Stimulated activated CD4-positive, alpha-beta T cell treated with anti-CD3 and anti-CD28 coated beads, Interleukin-4, amount 100 ng/mL, for 1 hour (primary cell): ENCODE measurements at places on chromosomes 5 and 9.
A peak's percentile ranks its signal among the peaks of the same experiment; 100 is the strongest.

DNA sequence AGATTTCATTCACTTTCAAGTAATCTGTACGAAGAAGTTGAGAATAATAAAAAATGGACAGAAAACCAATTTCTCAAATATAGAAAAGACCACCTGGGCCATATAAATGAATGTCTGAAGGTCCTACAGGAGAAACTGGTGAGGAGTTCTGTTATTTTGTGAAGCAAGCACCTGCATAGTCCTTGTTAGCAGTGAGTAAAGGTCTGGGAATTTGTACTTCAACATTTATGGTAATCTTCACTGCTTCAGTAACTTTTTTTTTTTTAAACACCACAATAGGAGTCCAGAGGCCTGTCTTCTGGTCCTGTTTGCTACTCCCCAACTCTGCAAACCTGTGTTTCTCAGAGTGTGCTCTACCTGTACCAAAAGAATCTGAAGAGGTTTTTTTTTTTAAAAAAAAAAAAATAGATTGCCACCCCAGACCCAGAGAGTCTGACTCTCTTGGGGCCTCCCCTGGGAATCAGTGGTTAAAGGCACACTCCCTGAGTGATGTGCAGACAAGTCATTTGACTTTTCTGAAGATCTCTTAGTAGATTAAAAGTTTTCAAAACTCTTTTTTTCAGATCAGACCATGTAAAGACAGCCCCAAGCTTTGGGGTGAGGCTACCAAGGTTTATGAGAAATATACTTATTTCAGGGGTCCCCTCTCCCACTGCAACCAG is 55.5 kb downstream of the FAM81B start:
- no peak for DNase-seq

DNA sequence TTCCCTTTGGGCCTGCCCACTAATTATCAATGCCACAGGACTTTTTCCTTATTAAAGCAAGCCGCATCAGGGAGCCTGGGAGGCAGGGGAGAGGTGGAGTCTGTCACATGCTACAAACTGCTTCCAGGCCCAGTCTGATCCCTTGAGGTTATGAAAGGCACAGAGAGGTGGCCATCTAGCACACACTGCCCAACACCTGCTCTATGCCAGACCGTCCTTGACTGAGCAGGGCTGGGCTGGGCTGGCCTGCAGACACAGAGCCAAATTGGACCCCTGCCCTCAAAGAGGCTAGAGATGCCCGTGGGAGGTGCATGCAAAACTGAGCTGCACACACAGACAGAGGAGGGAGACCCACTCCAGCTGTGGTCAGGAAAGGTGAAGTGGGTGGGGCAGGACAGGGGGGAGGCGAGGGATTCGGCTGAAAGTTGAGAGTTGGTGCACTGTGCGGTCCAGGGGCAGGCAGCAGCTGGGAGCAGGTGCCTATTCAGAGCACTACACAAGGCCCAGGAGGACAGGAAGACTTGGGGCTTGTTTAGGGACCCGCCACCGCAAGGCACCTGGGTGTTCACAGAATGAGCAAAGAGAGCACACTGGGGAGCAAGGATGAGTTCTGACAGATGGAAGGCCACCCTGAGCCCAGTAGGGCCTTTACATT is 36.4 kb upstream of the TCF7 start:
- DNase-seq = peak; percentile 23

GRCh38 chr9:90991953-90992352 is 190.3 kb downstream of the SYK start:
- no peak for DNase-seq

- no peak for DNase-seq
Measured at GRCh38 chr9:135277219-135278201, 190.0 kb downstream of the OLFM1 start.

DNA sequence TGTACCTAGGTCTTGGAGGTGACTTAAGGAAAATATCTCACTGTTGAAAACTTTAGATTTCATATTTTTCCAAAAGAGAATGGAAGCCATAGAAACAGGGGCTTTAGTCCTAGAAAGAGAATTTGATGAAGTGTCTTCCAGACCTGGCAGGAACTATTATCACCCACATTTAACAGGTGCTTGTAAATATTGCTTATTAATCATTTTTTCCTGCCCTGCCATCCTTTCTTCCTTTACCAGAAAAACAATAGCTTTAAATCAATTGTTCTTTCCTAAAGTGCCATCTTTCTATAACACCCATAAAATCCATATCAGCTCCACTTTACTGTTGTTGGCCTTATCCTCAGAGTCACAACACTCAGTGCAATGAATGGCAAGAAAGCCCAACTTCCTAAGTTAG is 350.9 kb downstream of the YTHDC2 start:
- no peak for DNase-seq

- no peak for DNase-seq
Measured at GRCh38 chr9:74595286-74595685, 98.2 kb downstream of the RORB start.

GRCh38 chr5:140690376-140690932 is 716 bp downstream of the HARS1 start:
- DNase-seq = no peak

DNA sequence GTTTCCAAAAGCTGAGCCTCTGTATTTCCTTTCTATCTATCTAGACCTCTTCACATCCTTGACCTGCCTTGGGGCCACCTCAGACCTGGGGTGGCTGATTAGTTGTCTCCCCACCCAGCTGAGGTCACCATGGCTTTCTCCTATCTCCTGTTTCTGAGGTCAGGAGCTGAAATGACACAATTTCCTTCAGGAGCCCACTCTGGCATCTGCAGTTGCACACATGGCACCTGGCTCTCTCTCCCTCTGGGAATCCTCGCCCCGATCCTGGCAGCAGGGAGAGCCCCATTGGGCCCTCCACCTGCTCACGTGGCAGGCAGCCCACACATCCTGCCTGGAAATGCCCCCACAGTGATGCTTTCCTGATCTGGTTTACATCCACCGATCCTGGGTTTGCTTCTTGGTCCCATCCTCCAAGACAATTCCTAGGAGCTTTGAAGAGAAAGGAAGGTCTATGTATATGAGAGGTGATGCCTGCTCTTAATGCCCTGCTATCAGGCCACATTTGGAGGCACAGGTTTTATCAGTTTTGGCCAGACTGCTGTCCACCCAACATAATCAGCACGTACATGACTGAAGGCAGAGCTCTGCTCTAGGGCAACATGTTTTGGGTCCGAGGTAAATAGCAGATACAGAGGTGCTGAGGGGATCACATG is 53.7 kb downstream of the MARCHF3 start:
- no peak for DNase-seq

- no peak for DNase-seq
Measured at GRCh38 chr9:22413884-22414283, 32.7 kb upstream of the DMRTA1 start.

GRCh38 chr9:32384002-32384363 is 460 bp upstream of the ACO1 start:
- no peak for DNase-seq

DNA sequence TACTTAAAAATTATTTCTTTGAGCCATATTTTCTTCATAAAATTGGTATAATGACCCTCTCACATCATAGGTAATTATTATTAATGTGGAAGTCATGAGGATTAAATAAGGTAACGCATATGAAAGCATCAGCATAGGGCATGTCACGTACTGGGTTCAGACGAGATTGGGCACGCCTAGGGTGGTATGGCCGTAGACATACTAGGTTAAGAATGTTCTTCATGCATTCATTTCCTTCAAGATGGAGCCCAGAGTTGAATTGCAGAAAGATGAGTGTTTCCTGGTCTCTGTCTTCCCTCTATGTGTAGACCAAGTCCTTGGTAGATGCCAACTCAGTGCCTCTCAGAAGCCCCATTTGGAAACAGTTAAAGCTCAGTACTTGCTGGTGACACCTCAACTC is 174.1 kb upstream of the CLINT1 start:
- no peak for DNase-seq

DNA sequence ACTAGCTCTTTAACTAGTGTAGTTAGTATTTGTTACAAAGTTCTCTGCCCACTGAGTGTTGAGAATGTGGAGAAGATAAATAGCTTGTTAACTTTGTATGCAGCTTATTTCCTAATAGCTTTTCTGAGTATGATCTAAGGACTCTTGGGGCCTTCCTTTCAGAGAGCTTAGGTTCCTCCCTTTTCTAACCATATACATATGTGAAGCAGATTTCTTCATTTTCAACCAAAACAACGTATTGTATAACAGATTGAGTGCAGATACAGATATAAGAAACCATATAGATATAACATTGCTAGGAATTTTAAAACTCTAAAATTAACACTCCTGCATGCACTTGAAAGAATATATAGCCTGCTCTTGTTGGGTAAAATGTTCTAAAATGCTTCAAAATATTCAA is 70.4 kb downstream of the SCAMP1 start:
- no peak for DNase-seq

GRCh38 chr5:79518718-79519117 is 4.8 kb upstream of the HOMER1 start:
- no peak for DNase-seq

DNA sequence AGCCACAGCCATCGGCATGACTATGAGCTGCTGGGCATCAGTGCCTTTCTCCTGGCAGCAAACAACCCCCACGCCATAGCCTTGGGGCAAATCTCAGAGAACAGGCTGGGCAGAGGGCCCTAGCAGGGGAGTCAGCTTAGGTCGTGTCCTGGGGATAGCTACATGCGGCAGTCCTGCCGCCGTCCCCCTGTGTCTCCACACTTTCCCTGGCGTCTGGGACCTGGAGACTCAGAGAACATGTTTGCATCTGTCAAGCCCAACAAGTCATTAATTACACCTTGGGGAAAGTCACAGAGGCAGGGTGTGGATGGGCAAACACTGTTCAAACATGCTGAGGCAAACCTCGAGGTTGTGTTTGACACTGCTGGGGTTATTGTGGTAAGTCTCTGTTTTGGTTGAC is 123.6 kb downstream of the C5orf15 start:
- DNase-seq = no peak

- no peak for DNase-seq
Measured at GRCh38 chr9:113992276-113992951, 85.7 kb downstream of the AMBP start.
